ENCODE measurements at places on chromosomes 11 and 22. TPM values are rescaled to one million over a fixed set of nuclear protein-coding genes. Genes with fewer than 3 reads are reported as not detected.

Gene OR5B21
- not detected for total RNA-seq

- no peak for DNase-seq
Measured at GRCh38 chr11:8220261-8221045, 43.2 kb downstream of the LMO1 start.

Gene FAR1
- total RNA-seq = 31.3 TPM

Gene HTR3B
- not detected for total RNA-seq

DNA sequence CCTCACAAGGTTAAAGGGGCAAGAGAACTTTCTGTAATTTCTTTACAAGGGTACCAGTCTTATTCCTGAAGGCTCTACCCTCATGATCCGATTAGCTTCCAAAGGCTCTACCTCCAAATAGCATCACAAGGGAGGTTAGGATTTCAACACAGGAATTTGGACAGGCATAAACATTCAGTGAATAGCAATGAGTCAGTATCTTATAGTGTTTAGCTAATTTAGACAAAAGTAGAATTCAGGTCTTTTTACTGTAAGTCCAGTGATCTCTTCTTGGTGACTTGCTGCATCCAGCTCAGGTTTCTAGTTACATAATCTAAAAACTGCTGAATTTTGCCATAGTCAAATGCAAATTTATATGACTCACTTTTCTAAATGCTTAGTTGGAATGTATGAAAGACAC is 1995.6 kb upstream of the RAG2 start:
- DNase-seq = no peak

GRCh38 chr11:75639762-75640181 is 29.1 kb downstream of the MAP6 start:
- DNase-seq = no peak
